Stimulated activated CD8-positive, alpha-beta memory T cell treated with anti-CD3 and anti-CD28 coated beads, Interleukin-7, amount 100 ng/mL, for 1 hour (primary cell): ENCODE measurements at places on chromosomes 13 and 19.

- DNase-seq = no peak
Observed at GRCh38 chr19:38649305-38650171, 2.1 kb downstream of the ACTN4 start.

- DNase-seq = no peak
Observed at GRCh38 chr19:10946958-10947657, 13.7 kb upstream of the SMARCA4 start.

- no peak for DNase-seq
Observed at GRCh38 chr19:1016647-1017114, 4.2 kb downstream of the TMEM259 start.

DNA sequence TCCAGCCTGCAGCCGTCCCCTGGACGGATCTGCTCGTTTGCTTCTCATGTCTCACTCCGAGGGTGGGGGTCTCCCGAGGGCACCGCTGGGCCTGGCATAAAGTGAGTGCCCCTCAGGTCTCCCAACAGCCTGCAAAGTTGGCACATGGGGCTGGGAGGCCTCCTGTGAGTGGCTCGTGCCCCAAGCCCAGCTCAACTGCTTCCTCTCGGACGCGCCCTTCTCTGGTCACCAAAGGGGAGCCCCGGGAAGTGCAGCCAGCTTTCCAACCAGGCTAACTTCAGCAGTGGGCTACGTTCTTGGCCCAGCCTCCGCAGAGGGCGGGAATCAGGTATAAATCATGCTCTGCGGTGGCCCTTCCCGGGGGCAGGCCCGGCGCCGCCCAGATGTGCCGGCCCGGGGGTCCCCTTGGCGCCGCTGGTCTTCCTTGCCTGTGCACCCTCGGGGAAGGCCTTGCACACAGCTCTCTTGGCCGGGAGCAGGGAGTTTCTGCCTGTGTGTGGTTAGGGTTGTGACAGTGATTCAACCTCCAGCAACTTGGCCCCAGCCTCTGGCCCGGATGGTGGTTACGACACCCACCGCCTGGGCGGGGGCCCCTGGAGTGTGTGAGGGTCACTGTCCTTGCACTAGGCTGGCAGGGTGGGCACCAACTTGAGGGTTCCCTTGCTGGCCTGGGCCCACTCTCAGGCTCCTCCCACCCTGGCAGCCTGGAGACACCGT lies 20.7 kb downstream of the CEBPG start:
- DNase-seq = no peak

GRCh38 chr19:2693492-2694160 lies 8.9 kb downstream of the GNG7 start:
- no peak for DNase-seq

- DNase-seq = no peak
Observed at GRCh38 chr13:79837741-79838450, 356.9 kb downstream of the NDFIP2 start.

DNA sequence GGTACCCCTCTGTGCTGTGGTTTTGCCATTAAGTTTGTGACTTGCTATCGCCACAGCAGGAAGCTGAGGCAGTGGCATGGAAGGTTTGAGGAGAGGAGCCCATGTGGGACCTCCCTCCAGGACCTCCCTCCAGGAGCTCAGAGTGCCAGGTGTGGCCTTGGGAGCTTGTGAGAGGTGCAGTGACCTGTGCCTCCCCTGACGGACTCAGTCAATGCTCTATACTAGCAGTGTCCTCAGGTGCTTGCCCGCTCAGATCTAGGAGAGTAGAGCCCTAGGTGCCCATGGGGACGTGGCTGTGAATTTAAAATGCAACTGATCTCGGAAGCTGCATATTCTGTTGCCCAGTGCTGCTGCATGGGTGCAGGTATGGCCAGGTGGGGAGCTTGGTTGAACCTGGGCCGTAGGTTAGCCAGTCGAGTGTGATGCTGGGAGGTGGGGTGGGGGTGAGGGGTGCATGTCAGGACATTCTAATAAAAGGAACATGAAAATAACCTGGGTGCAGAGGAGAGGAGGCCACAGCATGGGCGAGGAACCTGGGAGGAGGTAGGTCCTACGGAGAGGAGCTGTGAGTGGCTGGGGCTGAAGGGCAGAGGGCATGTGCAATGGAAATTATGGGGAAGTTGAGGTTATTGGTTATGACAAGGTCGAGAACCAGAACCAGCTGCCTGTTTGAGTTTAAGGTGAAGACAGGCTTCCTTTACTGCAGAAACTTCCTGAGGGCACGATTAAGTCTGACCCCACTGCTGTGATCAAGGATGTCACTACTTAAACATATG lies 41.6 kb downstream of the TEX29 start:
- no peak for DNase-seq

DNA sequence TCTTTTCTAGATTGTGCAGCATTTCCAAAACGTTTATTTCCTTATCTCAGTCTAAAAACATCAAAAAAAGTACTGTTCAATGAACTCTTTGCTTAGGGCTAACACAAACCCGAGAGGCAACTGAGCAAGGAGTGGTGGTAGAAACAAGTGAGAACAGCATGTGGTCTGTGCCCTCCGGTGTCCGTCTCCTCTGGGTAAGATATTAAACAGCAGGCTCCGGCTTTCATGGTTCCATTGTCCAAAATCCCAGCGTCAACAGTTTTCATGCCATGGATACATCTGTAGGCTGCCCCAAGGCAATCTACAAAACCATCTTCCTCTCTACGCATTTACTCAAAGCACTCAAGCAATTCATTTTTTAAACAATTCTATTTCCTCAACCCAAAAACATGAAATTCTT lies 22.8 kb downstream of the DCLK1 start:
- no peak for DNase-seq

GRCh38 chr13:54975676-54976075 lies 1947.1 kb downstream of the OLFM4 start:
- DNase-seq = no peak

GRCh38 chr13:67107979-67108378 lies 122.2 kb downstream of the PCDH9 start:
- DNase-seq = no peak

- no peak for DNase-seq
Observed at GRCh38 chr19:44947041-44947581, 1.3 kb downstream of the APOC2 start.

GRCh38 chr13:97385854-97386253 lies 48.1 kb upstream of the RAP2A start:
- no peak for DNase-seq

- DNase-seq = no peak
Observed at GRCh38 chr19:13600802-13601201, 94.5 kb upstream of the CACNA1A start.

DNA sequence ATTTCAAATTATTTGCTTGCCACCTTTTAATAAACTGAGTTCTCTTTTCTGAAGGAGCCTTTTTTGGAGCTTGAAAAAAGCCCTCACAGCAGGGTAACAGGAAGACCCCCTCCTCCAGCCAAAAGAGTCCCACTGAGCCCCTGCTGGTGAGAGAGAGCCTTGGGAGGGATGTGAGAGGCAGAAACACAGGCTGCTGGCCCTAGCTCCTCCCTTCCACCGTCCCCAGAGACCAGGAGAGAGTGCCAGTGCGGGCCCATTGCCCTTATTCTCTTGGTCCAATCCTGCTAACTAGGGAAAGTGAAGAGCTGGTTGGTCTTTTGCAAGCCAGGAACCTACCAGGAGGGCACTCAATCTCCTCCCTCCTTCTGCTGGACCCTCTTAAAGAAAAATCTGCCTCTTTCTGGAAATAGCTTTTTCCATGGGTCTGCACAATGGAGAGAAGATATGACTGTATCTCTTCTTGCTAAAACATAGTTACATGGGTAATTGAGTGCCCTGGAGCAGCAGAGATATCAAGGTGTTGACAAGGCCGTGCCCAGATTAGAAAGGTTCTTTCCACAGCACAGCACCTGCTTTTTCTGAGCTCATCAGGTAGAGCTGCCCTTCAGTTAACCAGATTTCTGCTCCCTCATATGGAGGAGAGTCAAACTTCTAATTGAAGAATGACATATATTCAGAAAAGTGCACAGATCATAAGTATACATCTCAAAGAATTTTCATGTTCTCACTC lies 113.9 kb downstream of the LRCH1 start:
- DNase-seq = no peak

DNA sequence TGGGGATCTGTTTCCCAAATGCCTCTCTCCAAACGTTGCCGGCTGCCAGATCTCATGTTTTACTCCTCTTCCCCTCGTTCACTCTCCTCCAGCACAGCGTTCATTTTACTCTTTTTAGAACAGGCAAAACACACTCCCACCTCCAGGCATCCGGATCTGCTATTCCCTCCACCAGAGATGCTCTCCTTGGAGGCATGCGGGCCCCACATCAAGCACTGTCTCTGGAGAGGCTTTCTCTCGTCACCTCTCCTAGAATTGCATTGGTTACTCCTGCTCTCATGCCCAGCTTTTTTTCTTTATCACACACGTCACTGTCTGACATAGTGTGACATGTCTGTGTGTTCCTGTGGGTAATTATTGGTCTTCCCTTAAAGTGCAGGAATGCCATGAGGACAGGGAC lies 20.1 kb upstream of the MYADM start:
- no peak for DNase-seq

- no peak for DNase-seq
Observed at GRCh38 chr19:44839276-44839675, 6.8 kb upstream of the NECTIN2 start.

GRCh38 chr19:53813996-53814395 lies 10.1 kb downstream of the NLRP12 start:
- DNase-seq = no peak

DNA sequence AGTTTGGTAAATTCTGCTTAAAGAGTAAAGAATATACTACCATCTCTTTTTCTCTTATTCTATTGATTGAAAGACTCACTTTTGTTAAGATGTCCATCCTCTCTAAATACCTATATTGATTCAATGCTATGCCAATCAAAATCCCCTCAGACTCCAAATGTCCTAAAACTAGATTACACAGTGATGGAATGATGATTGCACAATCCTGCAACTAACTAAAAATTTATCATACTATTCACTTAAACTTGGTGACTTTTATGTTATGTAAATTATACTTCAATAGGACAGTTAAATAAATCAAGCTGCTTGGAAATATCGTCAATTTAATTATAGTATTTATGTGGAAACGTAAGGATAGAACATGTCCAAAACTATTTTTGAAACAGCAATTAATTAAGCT lies 2765.1 kb upstream of the PCDH20 start:
- DNase-seq = no peak

DNA sequence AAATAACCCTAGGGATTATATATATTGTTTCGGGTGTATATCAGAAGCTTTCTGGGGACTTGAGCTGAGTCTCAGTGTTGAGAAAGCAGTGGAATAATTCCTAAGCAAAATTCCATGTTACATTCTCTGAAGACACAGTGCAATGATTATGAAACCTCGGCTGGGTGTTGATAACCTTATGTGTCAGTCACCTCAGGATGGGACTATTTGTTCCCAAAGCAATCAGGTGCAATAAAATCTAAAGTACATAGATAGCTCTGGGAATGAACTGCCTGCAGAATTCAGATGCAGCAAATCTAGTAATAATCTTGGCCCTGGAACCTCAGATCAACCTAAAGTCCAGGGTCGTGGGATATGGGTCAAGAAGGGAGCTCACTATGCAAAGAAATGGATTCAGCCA lies 53.0 kb downstream of the EDNRB start:
- DNase-seq = no peak

- DNase-seq = no peak
Observed at GRCh38 chr13:26377038-26377437, 123.1 kb downstream of the CDK8 start.

DNA sequence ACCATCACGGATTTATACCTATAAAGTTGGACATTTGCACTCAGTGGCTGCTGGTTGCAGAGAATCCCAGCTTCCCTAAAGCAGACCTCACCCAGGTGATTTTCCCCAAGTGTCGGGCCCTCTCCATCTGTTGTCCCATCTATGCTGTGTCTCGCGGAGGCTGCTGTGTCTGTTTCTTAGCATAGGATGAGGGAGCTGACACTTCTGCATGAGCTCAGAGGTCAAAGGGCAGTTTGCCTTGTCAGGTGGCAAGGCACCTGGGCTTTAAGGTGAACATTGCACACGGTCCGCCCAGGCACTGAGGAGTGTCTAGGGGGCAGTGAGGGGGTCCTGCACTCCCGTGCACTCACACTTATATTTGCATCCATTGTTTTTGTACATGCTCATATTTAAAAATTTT lies 151.6 kb downstream of the ZIC5 start:
- DNase-seq = no peak

GRCh38 chr13:112699322-112699918 lies 9.6 kb downstream of the ATP11A start:
- no peak for DNase-seq

DNA sequence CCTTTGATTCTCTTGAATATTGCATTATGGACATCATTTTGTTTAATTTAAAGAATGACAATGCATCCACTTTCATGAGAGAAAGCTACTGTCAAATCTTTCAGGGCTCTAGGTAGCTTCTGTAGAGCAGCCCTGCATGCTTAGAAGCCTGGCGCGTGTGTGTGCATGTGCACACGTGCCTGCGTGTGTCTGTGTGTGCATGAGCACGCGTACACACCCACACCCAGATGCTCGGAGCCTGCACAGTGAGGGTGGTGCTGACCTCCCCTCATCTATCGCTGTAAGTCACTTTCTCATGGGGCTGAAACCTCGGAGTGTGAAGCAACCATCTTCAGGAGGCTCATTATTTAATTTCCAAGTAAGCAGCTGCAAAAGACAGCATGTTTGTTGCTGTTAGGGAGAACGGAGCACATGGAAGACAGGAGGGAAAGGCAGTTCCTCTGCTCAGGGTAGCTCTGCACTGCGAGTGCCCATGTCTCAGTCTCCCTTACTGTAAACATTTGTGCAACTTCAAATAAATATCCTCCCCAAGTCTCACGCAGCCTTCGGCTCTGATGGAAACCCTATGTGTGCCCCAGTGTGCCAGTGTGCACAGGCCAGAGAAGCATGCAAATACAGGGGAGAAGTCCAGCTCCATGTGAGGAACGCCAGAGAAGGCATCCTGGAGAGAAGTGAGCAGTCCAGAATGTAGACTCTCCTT lies 22.8 kb downstream of the TSHZ3 start:
- DNase-seq = no peak

GRCh38 chr13:89891416-89891815 lies 1456.1 kb upstream of the MIR17HG start:
- DNase-seq = no peak

GRCh38 chr19:45607071-45608029 lies 5.3 kb upstream of the GPR4 start:
- DNase-seq = no peak

- DNase-seq = no peak
Observed at GRCh38 chr19:6576869-6577475, 14.0 kb downstream of the CD70 start.

- DNase-seq = no peak
Observed at GRCh38 chr13:42477596-42478190, 96.3 kb upstream of the TNFSF11 start.

DNA sequence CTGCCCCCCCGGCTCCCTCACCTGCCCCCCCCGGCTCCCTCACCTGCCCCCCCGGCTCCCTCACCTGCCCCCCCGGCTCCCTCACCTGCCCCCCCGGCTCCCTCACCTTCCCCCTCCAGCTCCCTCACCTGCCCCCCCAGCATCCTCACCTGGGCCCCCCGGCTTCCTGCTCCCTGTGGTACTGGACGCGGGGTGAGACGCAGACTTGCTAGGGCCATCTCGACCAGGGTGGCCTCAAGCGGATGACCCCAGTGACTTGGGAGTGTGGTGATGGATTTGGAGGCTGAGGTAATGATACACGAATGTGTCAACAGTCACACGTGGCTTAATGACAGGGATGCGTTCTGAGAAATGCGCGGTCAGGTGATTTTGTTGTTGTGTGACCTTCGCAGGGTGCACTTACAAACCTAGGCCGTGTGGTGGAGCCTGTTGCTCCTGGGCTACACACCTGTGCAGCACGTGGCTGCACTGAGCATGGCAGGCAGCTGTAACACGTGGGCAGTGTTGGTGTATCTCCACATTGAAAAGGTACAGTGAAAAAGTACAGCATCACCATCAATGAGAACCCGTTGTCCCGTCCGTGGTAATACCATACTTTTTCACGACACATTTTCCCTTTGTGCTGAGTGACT lies 197.8 kb downstream of the TEX29 start:
- DNase-seq = no peak
